GM12878 (cell line): ENCODE measurements at places on chromosomes 3 and 15.

- no peak for DNase-seq
Measured at GRCh38 chr3:20236603-20237002, 50.6 kb upstream of the SGO1 start.

DNA sequence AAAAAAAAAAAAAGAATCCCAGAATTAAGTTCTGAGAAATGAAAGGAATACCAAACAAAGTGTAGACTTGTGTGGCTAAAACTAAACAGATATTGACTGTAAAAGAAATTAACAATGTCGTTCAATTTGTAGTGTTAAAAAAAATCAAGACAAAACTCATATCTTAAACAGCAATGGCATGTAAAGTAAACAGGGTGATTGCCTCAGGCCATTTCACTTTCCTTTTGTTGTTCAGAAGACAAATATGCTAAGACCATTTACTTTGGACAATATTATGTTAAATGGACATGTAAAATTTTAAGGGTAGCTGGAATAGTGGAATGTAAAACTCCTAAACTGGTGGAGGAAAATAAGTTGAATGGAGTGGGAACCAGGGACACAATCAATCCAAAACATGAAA is 139.1 kb downstream of the RTP4 start:
- DNase-seq = no peak

DNA sequence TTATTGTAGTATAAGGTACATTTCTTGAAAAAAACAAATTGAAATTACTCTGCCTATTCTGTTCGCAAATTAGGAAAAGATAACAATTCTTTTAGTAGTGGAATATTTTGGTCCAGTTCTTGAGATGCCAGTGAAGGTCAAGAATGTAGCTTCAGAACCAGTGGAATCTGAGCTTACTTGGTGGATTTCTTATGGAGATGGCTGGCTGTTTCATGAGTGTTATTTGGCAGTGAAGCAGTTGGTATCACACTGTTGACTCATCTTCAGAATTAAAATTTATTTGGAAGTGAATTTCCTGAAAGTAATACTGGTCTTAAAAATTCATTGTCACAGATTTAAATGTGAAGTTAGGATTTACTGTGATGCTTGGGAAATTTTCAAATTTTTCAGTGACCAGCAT is 19.1 kb downstream of the RNF13 start:
- no peak for DNase-seq

DNA sequence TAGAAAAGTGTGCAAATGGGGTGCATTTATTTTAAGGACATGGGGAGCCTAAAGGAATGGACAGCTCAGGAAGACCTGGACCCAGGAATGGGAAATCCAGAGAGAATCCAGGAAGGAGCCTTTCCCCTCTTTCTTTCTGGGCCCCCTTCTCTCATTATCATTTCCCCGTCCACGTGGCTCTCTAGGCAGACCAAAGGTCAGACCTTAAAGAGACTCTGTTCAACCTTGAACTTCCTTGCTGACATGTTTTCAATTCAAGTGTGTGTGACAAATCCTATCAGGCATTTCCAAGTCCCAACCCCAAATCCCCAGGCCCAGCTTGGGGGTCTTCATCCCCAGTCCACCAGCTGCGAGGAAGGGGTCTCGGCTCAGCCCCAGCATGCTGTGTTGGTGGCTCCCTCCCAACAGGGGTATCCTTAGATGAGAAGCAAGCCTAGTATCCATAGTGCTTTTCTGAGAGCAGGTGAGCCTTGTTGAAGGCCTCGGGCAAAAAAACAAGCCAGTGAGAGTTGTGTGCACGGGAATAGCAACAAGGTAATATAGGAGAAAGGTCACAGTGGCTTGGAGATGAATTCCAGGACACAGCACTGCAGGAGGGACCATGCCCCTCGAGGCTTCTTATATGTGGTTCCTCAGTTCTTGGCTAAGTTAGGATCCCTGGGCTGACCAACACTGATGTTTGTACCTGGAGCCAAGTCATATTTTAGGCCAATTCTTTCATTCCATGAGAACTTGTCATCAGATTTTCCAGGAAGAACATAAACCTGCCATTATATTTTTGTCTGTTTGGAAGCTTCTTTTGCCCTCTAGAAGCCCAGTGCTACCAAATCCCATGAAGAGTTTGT is 130.0 kb downstream of the ASB7 start:
- no peak for DNase-seq

- DNase-seq = peak; percentile 37
Measured at GRCh38 chr15:92521624-92522008, 127.9 kb downstream of the ST8SIA2 start.

DNA sequence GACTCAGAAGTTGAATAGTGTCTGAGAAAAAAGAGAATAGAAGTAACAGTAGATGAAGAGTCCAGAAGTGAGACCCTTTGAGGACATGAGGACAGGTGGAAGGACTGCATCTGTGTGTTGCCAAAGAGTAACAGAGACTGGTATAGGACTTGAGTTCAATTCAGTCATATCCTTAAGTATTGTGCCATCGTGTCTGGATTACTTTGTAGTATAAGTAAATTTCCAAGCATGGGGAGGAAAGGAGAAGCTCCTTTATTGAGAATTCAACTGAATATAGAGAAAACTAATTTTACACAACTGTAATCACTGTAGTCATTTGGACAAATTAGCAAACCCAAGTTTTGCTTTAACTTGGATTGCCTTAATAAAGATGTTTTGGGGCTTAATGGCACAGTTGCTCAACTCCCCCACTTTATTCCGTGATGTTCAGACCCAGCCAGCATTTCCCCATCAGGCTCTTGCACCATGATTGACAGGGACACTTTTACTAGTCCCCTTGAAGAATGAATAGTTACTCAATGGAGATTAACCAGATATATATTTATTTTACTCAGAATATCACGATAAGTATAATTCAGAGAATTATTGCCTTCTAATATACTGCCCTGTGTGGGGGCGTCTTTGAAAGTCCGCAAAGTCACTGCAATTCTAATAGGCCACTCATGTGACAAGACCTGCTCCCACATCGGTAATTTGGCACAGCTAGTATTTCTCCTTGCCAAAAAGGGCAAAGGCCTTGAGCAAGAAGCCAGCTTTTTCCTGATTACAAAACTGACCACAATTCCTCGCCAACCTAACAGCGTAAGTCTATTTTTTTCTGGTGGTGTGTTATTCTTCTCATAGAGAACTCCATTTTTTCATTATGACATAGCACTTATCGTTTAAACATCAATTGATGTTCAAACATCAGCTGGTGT is 61.3 kb downstream of the PPARG start:
- no peak for DNase-seq

DNA sequence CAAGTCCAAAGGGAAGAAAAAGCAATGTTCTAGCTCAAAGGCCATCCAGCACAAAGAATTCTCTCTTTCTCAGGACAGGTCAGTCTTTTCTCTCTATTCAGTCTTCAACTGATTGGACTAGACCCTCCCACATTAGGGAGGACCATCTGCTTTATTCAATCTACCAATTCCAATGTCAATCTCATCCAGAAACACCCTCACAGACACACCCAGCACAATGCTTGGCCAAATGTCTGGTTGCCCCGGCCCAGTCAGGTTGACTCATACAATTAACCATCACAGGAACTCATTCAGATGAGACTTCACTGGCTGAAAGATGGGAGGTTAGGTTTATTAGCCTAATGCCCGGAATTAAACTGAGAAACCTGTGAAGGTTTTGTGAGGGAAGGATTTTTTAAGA is 32.4 kb downstream of the ACAN start:
- no peak for DNase-seq

DNA sequence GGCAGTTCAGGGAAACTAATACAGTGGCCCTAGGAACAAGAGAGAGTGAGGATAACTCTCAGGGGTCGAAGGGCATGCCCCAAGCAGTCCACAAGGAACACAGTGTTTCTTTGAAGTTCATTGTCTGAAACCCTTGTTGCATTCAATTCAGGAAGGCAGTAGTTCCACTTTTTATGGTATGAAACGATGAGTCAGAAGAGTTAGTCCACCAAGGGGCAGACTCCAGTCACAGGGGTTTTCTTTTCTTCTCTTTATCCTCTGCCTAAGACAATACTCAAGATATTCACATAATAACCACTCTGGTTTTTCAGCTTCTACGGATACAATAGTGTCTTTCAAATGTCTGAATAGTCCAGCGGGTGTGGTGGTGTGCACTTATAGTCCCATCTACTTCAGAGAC is 23.7 kb upstream of the TICRR start:
- DNase-seq = peak; percentile 56

DNA sequence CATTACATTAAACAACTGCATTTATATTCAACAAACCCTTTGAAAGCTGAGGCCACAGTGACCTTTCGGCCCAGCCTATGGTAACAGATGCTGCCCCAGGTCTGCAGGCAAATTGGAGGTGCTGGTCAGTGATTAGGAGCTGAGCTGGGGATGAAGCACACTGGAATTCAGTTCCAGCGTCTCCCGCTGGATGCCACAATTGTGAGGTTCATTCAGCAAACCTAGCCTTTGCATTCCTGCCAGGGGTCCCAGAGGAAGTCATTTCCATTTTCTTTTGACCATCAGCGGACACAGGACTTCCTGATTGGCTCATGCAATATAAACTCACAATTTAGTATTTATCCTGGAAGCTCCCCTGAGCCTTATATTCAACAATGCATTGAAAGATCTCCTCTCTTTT is 89.5 kb downstream of the IL20RB start:
- DNase-seq = no peak

GRCh38 chr15:89997079-89997478 is 4.0 kb upstream of the ZNF710 start:
- DNase-seq = no peak

- DNase-seq = peak; percentile 34
Measured at GRCh38 chr15:45199136-45199810, 11.5 kb upstream of the SHF start.

- no peak for DNase-seq
Measured at GRCh38 chr15:55993804-55994560, 570 bp upstream of the NEDD4 start.

DNA sequence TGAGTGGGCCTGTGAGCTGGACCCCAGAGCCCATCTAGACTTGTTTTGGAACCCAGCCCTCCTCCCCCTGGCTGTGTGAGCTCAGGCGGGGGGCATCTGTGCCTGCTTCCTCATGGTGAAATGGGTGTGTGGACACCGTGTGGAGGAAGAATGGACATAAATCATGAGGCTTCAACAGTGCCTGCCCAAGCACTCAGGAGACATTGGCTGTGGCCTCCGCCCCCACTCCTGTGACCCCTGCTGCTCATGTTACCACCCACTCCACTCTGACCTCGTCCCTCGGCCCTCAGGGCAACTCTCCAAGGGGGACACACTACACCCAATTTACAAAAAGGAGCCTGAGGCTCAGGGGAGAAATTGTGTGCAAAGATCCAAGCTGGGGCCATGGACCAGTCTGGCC is 16.6 kb downstream of the TPRA1 start:
- no peak for DNase-seq

- DNase-seq = no peak
Measured at GRCh38 chr15:82643992-82644391, 3.2 kb downstream of the CPEB1 start.

DNA sequence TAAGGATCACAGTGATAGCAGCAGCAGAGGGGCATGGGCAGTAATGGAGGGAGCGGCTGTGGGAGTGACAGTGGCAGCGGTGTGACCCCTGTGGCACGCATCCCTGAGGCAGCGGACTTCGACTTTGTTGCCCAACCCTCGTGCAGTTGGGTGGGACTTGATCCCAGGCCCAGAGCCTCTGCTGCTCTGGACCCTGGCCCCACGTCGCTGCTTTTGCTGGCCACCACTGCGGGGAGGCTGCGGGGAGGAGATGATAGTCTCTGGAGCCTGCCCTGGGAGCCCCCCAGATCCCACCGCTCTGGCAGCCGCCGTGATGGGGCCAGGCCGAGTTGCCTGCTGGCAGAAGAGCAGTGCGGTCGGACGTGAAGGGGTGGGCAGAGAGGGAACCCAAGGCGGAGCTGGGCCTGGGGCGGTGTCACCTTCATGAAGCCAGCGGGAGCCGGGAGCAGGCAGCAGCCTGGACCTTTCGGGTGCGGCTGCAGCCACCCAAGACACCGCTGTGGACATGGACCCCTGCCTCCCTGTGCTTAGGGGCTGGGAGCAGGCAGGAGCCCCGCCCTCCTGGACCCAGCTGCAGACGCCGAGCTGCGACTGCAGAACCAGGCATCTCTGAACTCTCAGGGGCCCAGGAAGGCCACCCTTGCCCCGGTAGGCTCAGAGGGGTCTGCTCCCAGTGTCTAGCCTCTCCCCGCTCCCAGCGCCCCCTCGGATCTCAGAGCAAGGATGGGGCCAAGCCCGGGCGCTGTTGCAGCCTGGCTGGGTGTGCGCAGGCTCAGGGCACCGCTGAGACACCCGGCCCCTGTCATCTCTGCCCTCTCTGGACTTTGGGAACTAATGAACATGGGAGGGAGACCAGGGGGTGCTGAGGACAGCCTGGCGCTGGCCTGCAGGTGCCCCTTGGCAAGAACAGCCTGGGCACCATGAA is 38.3 kb downstream of the COMMD2 start:
- DNase-seq = no peak

DNA sequence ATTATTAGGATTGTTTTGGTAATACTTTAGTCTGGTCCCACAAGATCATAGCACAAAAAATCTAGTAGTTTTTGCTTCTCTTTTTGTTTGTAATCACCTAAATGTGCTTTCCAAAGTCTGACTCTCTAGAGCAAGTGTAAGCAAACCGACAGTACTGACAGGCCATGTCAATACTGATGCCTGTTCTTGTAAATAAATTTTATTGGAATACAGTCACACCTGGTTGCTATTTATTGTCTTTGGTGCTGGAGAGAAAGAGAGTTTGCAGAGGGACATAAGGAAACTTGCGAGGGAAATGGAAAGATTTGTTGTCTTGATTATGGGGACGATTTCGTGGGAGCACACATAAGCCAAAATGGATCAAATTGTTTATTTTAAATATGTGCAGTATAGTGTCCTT is 77.5 kb downstream of the NAALADL2 start:
- no peak for DNase-seq

DNA sequence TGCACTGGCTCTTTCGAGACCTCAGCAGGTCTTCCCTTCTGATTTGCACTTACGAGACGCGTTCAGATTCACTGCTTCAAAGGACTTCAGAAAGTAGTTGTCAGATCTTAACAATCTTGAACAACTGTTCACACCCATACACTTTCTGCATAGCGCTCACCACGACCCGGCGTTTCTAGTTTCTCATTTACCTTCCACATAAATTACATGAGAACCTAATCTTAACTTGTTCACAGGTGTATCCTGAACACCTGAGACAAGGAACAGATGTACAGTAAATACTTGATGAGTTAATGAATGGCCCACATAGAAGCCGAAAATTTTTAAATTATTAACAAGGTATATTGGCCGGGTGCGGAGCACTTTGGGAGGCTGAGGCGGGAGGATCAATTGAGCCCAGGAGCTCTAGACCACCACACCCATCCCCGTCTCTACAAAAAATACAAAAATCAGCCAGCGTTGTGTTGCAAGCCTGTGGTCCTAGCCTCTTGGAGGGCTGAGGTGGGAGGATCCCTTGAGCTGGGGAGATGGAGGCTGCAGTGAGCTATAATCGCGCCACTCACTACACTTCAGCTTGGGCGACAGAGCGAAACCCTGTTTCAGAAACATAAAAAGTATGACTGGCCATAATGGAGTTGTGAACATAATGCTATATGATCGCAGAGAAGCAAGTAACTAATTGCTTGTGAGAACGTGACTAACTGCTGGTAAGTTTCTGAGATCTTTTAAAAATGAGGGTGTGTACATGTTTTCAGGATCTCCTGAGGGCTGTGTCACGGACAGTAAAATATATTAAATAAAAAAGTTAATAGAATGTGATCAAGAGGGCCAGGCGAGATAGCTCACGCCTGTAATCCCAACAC is 984 bp upstream of the SMARCC1 start:
- DNase-seq = no peak

GRCh38 chr3:113623324-113623723 is 73.1 kb downstream of the USF3 start:
- DNase-seq = no peak

- no peak for DNase-seq
Measured at GRCh38 chr15:65827065-65827464, 35.0 kb upstream of the DENND4A start.
